ENCODE measurements at places on chromosomes 16 and 17.

GRCh38 chr17:79877041-79877440, 37.8 kb upstream of the CBX4 start:
- DNase-seq, result no peak

DNA sequence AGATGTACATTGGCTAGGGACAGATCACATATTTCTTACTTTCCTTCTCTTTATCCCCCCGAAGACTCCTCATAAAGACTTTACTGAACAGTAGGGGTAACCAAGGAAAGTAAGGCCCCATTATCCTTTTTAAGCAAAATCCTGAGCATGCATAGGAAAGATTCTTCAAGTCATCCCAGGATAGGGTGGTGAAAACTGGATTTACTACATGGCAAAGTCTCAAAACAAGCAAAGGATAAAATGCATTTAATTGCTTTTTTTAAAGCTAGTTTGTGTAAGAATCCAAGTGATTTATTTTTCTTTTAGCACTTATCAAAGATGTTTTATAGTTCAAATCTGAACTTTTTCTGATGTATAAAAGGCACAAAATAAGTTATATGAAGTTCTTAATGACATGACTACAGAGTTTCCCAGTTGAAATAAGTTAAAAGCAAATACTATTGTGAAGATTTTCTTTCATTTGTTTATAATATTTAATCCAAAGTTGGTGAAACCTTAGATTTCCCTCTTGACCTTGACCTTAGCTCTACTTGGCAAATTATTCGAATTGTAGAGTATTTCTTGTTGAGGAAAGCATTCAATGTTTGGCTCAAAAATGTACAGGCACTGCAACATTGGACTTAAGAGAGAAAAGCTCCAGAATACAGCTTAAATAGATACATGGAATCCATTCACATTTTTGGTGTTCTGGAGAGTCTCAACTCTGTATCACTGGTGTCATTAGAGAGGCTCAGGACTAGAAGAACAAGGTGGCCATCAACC, 104.3 kb downstream of the ABCA8 start:
- no peak for DNase-seq

GRCh38 chr16:60329108-60329507, 1595.0 kb upstream of the GOT2 start:
- DNase-seq, result no peak

DNA sequence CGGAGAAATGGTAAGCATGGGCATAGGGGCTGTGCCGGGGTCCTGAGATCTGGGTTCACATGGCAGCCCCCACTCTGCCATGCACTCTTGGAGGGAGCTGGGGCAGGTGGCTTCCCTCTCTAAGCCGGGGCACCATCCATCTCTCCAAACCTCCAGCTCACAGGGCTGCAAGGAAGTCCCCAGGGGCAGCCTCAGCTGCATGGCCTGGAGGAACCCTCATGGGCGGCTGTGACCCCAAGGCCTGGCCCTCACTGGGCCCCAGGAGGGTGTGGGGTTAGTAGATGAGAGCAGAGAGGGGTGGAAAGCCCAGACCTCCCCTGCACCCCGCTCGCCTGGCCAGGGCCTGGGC, 2.6 kb downstream of the CTRB2 start:
- DNase-seq, result no peak

Data from activated naive CD4-positive, alpha-beta T cell treated with Interleukin-2 at 50 U/mL for 16 hours (primary cell).